Fibroblast of upper back skin (primary cell): ENCODE measurements at places on chromosomes 12 and 14.

GRCh38 chr12:26867080-26867479 is 34.1 kb upstream of the ITPR2 start:
- no peak for DNase-seq

GRCh38 chr14:77026930-77027537 is 1.5 kb downstream of the IRF2BPL start:
- DNase-seq = peak; percentile 58

- DNase-seq = no peak
Observed at GRCh38 chr14:55610713-55611370, 30.8 kb downstream of the KTN1 start.

- no peak for DNase-seq
Observed at GRCh38 chr14:44036248-44036647, 470.8 kb downstream of the FSCB start.

GRCh38 chr12:31710021-31710818 is 18.6 kb downstream of the AMN1 start:
- no peak for DNase-seq

DNA sequence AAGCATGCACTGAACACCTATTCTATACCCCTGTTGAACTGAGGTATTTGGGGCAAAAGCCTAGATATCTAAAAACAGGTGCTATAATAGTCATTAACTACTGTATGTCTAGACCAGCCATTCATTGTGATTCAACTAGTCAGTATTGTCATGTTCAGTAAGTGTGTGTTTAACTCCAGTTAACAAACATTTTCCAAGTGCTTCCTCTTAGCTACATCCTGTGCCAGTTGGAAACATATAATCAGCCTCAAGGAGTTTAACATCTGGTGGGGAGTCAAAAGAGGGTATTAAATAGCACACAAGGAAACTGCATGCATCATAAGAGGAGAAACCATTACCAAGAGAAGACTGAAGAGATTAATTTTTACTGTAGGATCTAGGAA is 20.4 kb downstream of the TMTC1 start:
- DNase-seq = no peak

- no peak for DNase-seq
Observed at GRCh38 chr14:101186544-101186943, 283.0 kb upstream of the RTL1 start.

- no peak for DNase-seq
Observed at GRCh38 chr12:38465020-38465419, 148.4 kb downstream of the ALG10B start.

DNA sequence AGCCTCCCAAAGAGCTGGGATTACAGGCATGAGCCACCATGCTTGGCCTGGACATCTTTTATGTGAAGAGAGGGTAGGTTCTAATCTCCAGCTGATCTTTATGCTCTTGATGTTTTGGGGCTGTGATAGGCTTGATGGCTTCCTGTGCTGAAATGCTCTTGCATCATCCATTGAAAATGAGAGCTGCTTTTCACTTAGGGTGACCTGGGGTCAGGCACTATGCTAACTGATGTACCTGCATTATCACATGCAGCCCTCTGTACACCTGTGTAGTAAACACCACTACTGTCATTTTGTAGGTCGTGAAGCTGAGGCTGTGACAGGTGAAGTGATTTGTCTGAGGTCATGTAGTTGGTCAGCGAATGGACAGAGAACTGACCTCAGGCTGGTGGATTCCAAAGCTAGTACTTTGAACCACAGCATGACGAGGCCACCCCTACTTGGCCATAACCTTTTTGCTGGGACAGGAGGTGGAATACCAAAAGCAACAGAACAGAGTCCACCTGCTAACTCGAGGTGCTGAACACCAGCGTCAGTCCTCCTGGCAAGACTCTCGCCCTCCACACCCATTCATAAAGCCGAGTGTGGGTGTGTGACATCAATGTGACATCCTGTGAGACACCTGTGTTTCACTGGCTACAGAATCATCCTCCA is 69.1 kb downstream of the C12orf75 start:
- DNase-seq = no peak

GRCh38 chr12:67299526-67299925 is 30.4 kb downstream of the CAND1 start:
- no peak for DNase-seq

- DNase-seq = peak; percentile 36
Observed at GRCh38 chr12:109736552-109737108, 23.0 kb downstream of the FAM222A start.

- no peak for DNase-seq
Observed at GRCh38 chr12:117013726-117014125, 85.5 kb downstream of the TESC start.

DNA sequence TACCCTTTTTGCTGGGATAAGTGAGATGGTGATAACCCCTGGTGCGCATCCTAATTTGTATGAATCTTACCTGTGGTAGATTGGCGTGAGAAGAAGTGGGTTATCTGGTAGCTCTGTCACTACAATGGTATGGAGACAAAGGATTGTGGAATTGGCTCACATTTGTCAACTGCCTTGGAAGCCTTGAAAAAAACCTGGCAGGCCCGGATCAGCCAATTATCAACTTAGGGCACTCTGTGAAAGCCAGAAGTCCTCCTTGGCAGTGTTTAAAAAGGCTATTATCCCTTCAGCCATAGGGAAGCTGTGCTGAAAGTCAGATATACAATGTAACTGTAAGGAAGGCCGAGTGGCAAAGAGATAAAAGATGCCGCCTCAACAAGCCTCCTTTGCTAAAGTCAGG is 56.5 kb downstream of the WASHC3 start:
- DNase-seq = no peak

DNA sequence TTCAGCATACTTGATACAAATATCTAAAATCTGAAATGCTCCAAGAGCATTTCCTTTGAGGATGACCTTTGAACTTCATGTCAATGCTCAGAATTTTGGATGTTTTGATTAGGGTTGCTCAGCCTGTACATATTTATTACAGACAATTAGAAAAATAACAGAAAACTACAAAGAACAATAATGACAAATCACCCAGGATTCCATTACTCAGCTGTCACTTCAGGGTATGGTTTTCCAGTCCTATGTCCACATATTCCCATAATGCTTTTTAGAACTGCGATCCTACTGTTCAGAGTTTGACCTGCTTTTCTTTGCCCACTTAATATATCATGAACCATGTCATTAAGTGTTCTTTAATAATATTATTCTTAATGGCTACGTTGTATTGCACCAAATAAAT is 11.4 kb downstream of the DLGAP5 start:
- no peak for DNase-seq

DNA sequence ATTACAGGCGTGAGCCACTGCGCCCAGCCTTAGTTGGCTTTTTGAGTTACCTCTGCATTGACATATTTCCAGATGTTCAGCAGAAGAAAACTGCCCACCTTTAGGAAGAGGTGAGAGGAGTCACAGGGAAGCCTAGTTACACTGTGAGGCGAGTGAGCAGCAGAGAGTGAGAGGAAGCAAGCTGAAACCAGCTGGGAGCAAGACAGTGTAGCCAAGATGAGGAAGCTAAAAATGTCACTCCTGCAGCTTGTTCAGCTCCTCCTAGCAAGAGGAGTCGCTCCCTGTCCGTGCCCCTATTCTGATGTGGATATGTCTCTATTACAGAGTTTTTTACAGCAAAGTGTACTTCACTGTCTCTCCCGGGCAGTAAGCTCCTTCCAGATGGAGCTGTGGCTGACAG is 127.6 kb downstream of the GXYLT1 start:
- DNase-seq = no peak

- no peak for DNase-seq
Observed at GRCh38 chr12:11752403-11753149, 103.1 kb downstream of the ETV6 start.

DNA sequence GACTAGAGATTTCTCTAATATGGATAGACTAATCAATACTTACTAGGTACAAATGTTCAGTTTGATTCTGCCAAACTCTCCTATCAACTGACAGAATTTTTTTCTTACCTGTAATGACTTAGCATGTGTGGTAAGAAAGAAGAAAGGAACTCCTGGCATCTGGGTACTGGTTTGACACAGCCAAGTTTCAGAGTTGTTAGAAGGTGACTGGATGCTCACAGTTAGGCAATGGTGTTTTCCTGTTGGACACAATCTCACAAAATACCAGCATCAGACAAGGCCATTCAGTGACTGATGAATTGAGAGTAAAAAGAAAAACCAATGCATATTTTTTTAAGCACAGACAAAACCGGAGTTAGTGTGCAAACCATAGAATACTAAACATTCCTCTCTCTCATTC is 4.2 kb downstream of the MUCL1 start:
- no peak for DNase-seq

DNA sequence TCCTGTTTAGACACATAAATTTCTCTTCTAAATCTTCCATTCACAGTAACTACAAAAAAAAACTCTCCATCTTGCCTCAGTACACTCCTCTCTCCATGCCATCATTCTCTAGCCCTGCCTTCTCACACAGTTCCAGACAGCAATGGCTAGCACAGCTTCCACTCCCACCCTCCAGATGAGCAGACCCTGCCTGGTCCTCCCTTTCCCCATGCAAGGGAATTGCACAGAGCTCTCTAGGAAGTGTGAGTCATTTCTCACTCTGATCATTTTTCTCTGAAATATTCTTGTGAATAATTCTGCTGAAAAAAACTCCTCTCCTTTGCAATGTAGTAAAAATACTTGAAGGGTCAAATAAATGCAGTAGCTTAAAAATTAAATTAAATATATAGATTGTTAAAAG is 170.6 kb downstream of the BMP4 start:
- no peak for DNase-seq

GRCh38 chr12:25926536-25926935 is 31.9 kb upstream of the RASSF8 start:
- peak; percentile 40 for DNase-seq

DNA sequence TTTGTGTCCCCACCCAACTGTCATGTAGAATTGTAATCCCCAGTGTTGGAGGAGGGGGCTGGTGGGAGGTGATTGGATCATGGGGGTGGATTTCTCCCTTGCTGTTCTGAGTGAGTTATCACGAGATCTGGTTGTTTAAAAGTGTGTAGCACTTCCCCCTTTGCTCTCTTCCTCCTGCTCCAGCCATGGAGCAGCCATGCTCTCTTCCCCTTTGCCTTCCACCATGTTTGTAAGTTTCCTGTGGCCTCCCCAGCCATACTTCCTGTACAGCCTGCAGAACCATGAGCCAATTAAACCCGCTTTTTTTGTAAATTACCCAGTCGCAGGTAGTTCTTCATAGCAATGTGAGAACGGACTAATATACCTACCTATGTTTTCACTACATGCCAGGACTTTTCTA is 2.6 kb upstream of the POC1B start:
- DNase-seq = no peak

- DNase-seq = no peak
Observed at GRCh38 chr12:45655743-45656142, 73.8 kb upstream of the ARID2 start.

- peak; percentile 46 for DNase-seq
Observed at GRCh38 chr14:53432378-53432802, 279.3 kb upstream of the DDHD1 start.

- DNase-seq = no peak
Observed at GRCh38 chr12:32780071-32780470, 24.4 kb upstream of the YARS2 start.

DNA sequence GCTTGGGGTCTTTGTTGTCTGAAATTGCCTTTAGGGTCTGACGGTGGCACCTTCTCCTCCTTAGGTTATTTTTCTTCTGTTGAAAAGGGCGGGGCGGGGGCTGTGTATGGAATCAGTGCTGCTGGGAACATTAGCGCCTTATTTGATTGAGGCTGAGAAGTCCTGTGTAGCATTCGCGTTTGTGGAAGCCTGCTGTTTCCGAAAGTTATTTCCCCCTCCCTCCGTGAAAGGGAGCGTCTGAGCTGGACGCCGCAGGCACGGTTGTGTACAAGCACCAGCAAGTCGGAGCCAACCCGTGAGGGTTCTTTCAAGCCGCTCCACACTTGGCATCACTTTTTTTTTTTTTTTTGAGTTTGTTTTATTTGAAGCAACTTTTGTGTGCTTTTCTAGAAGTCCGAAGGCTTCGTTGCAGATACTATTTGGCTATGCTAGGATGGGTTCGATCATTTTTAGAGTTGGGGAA is 1.1 kb downstream of the SYNE2 start:
- peak; percentile 15 for DNase-seq

DNA sequence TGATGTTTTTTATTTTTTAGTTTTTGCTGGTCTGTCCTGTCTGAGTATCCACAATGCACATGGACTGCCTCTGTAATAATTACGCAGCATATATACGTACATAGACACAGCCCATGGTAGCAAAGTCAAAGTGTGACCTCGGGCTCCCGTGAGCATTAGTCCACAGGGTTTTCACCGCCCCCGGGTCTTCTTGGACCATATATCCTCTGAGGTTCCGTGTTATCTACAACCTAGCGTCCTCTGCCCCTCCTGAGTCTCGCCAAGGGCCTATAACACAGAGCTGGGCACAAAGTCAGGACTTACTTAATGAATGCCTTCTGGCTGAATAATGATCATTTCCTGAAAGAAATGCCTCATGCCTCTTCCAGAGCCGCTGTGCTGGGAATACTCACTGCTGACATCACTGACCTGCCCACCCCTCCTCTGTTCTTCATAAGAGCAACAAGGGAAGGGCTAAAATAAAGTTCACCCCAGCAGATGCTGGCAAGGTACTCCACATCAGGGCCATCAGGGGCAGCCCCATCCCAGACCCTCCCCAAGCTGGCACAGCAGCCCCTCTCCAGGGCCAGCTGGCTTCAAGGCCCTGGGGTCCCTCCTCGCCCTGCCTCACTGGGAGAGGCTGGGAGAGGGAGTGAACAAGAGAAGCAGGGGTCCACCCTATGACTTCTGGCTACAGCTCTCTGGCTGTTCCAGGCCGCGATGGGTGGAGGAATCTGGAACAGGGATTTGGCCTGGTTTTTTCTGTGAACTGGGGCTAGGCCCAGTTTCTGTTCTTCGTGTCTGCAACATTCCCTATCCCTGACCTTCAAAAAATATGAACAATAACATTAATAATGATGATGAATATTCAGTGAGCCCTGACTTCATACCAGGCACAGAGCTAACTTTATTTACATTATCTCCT is 7.9 kb downstream of the HDAC7 start:
- DNase-seq = peak; percentile 81

GRCh38 chr12:89181271-89181920 is 170.9 kb downstream of the DUSP6 start:
- peak; percentile 50 for DNase-seq

GRCh38 chr12:48291511-48291910 is 59.2 kb downstream of the ZNF641 start:
- DNase-seq = no peak

DNA sequence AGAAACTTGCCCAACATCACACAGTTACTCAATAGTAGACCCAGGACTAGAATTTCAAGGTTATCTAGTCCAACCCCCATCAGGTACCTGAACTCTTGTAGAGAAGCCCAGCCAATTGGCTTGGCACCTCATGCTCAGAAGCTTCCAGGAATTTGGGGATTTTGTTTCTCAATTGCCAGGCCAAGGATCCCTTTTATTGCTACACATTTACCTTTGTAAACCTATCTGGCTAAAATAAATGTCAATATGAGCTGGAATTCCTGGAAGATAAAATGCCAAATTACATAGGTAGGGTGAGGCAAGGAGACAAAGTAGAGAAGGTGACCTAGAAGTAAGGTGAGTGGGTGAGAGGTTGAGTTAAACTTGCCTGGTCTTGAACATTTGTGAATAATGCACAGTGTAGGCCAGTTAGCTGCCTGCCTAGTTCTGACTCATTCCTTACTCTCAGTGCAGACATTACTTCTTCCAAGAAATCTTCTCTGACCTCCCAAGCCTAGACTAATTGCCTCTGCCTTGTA is 36.3 kb downstream of the SDR9C7 start:
- DNase-seq = no peak

- DNase-seq = no peak
Observed at GRCh38 chr12:1827826-1828805, 7.8 kb downstream of the LRTM2 start.
